ENCODE measurements at places on chromosomes 2 and 18.
A peak's percentile ranks its signal among the peaks of the same experiment; 100 is the strongest.

GRCh38 chr2:219266886-219267285 lies 12.3 kb upstream of the DNAJB2 start:
- DNase-seq: no peak

DNA sequence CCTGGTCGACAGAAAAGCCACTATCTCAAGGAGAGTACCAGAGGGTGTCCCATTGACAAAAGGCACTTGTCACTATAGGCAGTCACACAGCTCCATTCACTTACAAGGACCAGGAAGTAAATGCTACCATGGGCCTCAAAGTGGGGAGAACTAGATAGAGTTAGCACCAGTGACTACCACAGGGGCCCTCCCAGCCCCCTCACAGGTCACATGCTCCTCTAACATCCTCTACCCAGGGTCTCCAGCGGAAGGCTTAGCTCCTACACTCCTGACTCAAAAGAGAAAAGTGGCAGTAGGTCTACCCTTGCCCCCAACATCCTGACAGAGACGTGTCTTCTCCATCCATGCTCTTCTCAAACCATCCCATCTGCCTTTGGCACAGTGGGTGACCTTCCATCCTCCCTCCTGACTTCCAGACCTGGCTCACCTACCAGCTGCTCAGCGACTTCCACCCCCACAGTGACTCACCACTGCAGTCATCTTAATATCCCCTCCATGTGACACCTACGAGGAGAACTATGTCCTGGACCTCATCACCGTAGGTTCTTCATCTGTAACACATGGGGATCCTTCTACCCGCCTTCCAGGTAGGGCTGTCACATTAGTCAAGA lies 5.6 kb upstream of the DNMT3A start:
- DNase-seq: peak; percentile 15

DNA sequence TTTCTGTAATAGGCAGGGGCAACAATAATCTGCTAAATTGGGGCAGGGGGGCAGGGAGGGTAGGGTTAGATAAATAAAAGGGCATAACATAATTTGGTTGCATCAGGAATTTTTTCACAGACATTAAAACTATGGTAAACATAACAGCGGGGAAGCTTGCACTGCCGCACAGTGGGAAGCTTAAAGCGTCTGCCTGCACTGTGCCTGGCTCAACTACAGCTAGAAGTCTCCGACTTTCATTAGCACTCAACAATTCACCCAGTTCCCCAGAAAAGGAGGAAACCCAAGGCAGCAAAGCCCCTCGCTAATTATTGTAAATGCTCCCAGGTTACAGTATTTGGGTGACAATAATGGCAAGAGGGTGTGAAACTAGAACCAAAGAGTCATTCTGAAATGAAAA lies 562.9 kb downstream of the ARHGAP15 start:
- DNase-seq: no peak

- DNase-seq: no peak
Observed at GRCh38 chr2:9802576-9802993, 40.7 kb upstream of the TAF1B start.

- no peak for DNase-seq
Observed at GRCh38 chr18:9296233-9297006, 38.2 kb upstream of the TWSG1 start.

DNA sequence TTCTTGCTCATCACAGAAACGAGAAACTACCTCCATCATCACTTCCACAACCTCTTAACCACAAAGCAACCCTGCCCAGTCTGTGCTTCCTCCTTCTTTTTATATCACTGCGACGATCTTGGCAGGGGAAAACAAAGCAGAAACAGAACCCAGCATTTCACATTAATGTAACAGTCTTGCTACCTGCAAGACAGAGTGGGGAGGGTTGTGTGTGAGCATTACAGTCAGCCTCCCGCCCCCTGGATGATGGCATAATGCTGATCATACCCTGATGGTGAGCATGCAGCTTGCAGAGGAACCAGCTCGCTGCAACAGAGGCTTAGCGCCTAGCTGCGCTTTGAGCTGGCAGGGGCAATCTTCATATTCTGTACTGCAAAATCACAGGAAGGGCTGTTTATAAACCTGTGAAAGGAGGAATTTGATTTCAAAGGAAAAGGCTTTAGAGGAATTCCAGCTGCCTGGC lies 376.1 kb downstream of the IRS1 start:
- DNase-seq: peak; percentile 46

DNA sequence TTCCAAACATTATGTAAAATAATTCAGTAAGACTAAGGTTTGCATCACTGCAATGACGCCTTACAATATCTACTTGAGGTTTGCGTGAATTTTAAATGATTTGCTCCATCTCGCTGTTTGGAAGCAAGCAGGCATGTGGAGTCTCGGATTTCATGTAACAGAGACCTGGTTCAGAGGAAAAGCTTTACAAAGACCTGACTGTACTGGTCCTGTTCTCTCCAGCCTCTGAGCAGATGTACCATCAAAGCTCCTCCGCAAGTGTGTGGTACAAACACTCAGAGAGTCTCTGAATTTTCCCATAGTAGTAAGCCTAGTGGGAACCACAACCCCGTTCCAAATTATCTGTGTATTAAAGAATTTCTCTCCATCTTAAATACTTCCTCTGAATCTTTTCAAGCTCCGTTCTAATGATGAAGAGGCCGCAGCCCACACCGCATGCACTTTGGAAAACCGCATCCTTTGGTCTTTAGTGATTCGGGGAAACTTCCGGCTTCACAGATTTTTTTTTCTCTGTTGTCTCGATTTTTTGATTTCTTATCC lies 728.1 kb upstream of the SOX11 start:
- no peak for DNase-seq

- no peak for DNase-seq
Observed at GRCh38 chr18:45462179-45462578, 153.1 kb upstream of the SLC14A2 start.

DNA sequence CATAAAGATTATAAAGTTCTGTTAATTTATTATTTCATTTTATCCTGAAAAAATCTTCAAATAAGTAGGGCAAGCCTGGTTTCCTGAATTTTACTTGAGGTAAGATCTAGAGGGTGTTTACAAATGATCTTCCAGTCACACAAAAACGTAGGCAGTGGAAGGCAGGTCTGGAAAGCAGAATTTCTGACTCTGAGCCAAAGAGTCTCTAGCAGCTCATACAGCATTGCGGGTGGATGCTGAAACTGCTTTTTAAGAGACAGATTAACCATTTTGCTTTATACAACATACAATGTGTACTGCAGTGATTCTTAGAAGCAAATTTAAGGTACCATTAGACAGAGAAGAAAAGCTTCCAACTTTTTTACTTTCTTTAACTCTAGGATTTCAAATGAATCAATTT lies 117.0 kb downstream of the FTCDNL1 start:
- no peak for DNase-seq

DNA sequence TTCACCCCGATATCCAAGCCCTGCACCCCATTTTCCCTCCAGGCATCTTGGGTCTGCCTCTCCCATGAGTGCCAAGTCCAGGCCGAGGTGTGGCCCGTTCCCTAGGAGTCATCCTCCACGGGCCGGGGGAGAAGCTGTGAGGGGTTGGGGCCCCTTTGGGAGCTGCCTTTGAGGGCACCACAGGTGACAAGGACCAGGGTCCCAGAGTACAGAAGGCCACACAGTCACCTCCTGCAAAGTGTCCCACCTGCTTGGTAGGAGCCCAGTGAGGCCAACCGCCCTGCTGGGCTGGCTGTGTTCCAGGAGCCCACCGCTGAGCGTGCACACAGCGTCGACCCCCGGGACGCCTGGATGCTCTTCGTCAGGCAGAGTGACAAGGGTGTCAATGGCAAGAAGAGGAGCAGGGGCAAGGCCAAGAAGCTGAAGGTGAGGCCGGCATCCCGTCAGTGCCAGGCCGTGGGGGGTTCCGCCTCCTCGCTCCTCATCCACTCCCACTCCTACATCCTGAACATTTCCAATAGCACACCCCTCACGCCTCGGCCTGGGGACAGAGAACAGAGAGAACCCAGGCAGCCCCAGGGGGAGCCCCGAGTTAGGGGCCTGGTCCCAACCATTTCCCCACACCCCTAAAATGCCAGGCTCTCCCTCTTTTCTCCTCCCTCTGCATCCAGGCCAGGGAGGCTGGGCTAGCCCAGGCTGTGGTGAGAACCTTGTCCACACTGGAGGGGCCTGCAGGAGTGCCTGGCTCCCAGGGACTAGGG lies 2.7 kb downstream of the ERFE start:
- DNase-seq: no peak

DNA sequence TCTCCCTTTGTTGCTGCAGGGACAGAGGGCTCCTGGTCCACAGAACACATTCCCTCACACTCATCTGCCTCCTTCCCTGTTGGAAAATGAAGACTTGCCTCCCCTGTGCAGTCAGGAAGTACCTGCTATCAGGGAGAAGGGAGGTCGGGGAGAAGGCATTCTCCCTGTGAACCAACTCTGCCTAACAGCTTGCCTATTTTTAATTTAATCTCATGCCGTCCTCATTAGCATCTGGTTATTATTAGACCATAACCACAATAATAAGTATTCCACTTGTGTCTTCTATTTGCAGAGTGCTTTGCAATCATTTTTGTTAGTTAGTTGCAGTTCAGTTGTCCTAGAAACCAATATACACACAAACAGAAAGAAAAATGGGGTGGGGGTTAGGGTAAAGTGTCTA lies 232.6 kb upstream of the SKOR2 start:
- no peak for DNase-seq

DNA sequence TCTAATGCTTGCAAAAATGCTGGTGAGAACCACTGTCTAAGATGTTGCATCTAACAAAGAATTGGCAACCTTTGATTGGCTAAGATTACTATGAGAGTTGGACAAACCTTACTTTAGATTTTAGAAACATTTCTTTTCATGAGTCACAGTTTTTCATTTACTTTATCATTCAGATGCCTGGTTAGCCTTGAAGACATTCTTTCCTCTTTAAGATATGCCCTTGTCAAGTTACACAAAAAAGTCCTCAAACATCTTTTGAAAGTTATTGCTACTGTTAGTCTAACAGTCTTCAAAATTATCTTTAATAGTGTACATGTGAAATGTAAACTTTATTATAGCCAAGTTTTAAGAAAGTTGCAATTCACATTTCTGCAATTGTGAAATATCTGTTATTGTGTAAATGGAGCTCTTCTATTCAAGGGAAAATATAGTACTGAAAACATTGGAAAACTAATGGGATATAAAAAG lies 276.3 kb downstream of the RND3 start:
- DNase-seq: peak; percentile 82

GRCh38 chr2:182779323-182779722 lies 63.3 kb downstream of the DNAJC10 start:
- no peak for DNase-seq

- DNase-seq: peak; percentile 20
Observed at GRCh38 chr2:23669413-23670244, 257.3 kb downstream of the ATAD2B start.

GRCh38 chr2:127674241-127675209 lies 805 bp downstream of the LIMS2 start:
- no peak for DNase-seq

DNA sequence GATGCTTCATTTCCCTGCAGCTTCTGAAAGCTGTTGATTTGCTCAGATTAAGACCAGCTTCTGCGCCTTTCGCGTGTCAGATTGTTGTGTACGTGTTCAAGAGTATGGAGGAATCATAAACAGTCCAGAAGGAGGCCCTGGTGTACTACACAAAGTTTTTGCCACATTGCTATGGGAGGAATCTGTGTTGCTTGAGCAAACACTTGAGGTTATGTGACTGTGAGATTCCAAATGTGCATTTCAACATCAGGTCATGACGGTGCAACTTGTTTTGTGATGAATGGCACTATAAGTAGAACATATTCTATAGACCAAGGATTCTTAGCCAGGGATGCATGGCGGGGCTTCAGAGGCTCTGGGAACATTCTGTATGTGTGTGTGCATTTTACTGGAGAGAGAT lies 35.0 kb downstream of the SRSF7 start:
- DNase-seq: peak; percentile 82

DNA sequence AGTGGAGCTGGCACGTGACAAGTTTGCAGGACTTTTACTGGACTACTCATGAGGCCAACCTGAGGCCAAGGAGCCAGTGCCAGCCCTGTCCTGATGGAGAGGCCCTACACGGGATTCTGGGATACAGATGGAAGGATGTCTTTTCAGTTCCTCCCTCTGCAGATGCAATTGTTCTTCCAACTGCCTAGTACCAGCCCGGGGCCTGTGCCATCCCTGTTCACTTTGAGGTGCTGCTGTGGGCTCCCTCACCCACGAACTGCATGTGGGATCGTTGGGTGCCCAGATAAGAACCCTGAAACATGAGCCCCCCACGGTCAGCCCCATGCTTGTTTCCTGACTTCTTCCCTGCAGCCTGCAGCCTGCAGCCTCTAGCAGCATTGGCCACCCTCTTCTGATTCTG lies 25.3 kb upstream of the LAPTM4A start:
- DNase-seq: no peak

GRCh38 chr2:144349674-144350073 lies 170.2 kb downstream of the ZEB2 start:
- DNase-seq: no peak

GRCh38 chr2:133713049-133713580 lies 144.9 kb upstream of the NCKAP5 start:
- DNase-seq: no peak

DNA sequence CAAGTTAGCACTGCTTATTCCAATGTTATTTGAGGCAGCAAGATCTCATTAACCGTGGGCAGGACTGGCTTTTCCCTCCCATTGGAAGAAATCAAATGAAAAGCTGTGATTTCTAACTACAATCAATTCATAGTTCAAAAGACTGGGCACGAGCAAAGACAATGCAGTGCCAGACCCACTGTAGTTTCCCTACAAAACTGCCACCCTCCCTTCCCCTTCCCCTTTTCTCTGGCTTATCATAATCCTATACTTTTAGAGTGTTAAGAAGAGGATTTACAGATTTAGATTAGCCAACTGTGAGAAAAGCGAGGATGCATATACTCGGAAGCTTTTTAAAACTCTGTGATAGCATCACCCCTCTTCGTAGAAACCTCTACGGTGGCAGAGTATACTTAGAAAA lies 260.4 kb downstream of the STK39 start:
- no peak for DNase-seq

DNA sequence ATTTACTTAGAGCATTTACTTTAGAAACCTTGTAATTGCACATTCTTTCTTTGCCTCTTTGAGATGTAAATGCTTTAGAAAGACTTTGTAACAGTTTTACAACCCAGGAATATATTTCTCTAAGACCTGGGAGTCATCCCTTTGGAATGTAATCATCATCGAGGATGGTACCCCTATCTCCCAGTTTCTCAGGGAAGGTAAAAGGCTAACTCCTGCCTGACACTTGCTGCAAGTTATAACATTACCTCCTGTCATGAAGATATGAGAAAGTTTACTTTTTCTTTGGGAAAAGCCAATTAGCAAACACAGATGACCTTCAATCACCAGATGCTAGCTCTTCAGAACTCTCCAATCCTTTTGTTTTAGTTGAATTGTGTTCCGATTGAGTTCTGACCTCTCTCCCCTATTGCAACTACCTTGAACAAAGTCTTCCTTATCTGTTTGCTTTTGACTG lies 420.3 kb upstream of the FSIP2 start:
- DNase-seq: no peak

GRCh38 chr18:76699923-76700322 lies 122.4 kb upstream of the ZNF236 start:
- DNase-seq: peak; percentile 17

DNA sequence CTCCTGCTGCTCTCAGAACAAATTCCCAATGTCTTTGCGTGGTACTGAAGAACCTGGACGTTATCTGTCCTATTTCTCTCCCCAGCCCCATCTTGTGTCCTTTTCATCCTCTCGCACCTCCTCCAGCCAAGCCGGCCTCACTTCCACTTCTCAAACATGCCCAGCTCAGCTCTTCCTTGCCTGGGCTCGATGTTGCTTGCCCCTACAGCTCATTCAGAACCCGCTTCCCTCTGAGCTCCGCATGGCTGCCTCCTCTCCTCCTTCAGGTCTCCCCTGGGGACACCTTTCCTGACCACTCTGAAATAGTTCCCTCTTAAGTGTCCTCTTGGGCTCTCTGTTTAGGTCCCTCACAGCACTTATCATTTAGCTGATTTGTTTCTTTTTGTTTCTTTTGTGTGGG lies 6.7 kb upstream of the SMARCAL1 start:
- no peak for DNase-seq

Data from fibroblast of skin of right quadriceps (primary cell).